Dorsolateral prefrontal cortex (tissue), 122 donors: ENCODE measurements at places on chromosomes 1 and 21. TPM values are rescaled to one million over a fixed set of nuclear protein-coding genes. Genes with fewer than 3 reads are reported as not detected.

PTGFR gene
- 1.5 TPM for total RNA-seq

PRDM15 gene
- total RNA-seq: 10.1 TPM

GOLT1A gene
- 2.1 TPM for total RNA-seq

HAO2 gene
- total RNA-seq: not detected

MAB21L3 gene
- 0.85 TPM for total RNA-seq

CCNL2 gene
- 153 TPM for total RNA-seq

PRKACB gene
- total RNA-seq: 503 TPM

HCN3 gene
- 14.0 TPM for total RNA-seq

KRTAP19-1 gene
- total RNA-seq: not detected
